Activated T-cell treated with anti-CD3 and anti-CD28 coated beads, Interleukin-2, amount 50 U/mL, for 48 hours (primary cell): ENCODE measurements at places on chromosomes 1 and 21.

GRCh38 chr1:173420330-173420806, 56.8 kb upstream of the PRDX6 start:
- peak; percentile 63 for DNase-seq

DNA sequence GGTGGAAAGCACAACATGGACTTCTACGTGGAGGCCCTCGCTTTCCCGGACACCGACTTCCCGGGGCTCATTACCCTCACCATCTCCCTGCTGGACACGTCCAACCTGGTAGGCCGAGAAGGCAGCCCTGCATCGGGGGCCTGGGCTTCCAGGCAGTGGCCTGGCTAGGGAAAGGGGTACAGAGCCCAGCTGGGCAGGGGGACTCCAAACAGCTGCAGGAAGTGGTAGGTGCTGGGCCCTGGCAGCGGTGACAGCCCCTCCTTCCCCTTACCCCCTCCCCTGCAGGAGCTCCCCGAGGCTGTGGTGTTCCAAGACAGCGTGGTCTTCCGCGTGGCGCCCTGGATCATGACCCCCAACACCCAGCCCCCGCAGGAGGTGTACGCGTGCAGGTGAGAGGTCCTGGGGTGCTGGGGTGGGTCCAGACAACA, 30.0 kb upstream of the PADI6 start:
- DNase-seq, result no peak

GRCh38 chr1:157496121-157496526, 56.2 kb downstream of the FCRL5 start:
- DNase-seq, result peak; percentile 43

DNA sequence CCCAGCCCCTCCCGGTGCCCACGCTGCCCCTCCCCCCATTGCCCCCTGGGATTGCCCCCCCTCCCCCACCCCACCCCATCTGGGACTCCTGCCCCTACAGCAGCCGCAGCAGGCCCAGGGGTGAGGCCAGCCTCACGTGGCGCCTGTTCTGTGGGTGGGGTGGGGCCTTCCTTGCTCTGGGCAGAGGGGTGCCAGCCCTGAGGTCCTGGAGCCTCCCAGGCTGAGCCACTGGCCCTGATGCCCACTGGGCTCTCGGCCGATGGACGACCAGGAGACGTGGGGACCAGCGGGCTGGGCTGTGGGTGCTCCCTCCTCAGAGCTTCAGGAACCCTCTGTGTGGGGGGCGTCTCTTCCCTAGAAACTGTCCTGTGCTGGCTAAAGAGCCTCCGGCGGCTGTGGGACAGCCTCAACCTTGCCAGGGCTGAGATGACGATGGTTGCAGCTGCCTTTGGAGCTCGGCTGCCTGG, 5.8 kb upstream of the C1orf159 start:
- DNase-seq, result no peak

GRCh38 chr1:60888126-60888525, 194.2 kb upstream of the NFIA start:
- no peak for DNase-seq

- DNase-seq, result no peak
Observed at GRCh38 chr21:33848249-33848953, 67.2 kb downstream of the ATP5PO start.

DNA sequence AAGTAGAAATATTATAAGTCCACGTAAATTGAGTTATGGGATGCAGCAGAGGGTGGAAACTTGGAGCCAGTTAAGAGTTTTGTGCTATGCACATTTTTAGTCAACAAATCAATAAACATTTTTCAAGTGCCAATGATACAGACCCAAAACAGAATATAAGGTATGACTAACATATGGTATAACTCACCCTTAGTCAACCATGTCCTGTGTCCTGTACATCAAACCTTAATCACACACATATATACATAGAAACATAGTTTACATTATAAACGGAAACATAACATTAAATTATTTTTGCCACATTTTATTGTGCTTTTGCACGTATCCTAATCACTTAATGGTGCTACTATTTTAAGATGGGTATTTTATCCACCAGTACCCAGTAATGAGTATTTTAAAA, 136.1 kb upstream of the USH2A start:
- DNase-seq, result no peak
